ENCODE measurements at places on chromosomes 4 and X.

GRCh38 chrX:9433596-9433995, 31.3 kb upstream of the TBL1X start:
- DNase-seq: no peak

GRCh38 chr4:81021981-81022380, 8.5 kb upstream of the BMP3 start:
- no peak for DNase-seq

GRCh38 chrX:142637206-142637605, 388.5 kb upstream of the SPANXN4 start:
- no peak for DNase-seq

DNA sequence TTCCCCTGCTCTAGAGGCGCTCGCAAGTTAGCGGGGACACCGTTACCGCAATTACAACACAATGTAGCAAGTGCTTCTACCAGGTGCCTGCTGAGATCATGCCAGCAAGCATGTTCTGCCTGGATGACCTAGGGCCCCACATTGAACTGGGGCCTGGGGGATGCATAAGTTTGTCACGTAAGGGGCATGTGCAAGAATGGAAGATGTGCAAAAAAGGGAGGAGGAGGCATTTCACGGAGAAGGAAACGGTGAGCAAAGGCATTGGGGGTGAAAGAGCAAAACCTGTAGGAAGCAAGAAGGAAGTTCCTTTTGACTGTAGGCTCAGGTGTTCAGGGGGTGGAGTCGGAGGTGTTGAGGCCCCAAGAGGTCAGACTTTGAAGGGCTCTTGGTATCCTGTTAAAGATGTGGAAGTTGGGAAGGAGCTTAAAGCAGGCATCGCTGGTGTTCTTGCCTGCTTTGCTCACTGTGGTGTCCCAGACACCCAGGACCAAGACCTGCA, 602 bp upstream of the SCARB2 start:
- no peak for DNase-seq

- no peak for DNase-seq
These were observed 88.8 kb upstream of the GPC3 start for GRCh38 chrX:134074151-134074550.

- DNase-seq: no peak
These were observed 19.5 kb downstream of the SUV39H1 start for GRCh38 chrX:48715876-48716502.

GRCh38 chr4:1715002-1715758, 3.1 kb upstream of the SLBP start:
- DNase-seq: no peak

DNA sequence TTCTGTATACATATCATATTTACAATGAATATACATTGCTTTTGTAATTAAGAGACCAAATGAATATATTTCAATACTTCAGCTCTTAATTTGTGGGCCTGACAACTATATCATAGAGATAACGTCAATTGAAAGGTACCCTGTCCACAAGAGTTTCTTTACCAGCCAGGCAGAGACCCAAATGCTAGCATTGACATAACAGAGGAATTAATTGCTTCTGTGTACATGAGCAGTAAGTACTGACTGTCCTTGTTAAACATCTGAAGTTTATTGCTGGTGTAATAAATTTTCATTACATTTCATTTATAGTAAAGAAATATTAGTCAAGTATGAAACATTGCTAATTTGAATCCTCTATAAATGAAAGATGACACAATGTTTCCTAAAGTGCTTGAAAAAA, 910.8 kb downstream of the CCSER1 start:
- DNase-seq: no peak
